ENCODE measurements at places on chromosomes 7 and 10.

GRCh38 chr10:63157845-63158624 is 24.9 kb downstream of the NRBF2 start:
- DNase-seq, result no peak

DNA sequence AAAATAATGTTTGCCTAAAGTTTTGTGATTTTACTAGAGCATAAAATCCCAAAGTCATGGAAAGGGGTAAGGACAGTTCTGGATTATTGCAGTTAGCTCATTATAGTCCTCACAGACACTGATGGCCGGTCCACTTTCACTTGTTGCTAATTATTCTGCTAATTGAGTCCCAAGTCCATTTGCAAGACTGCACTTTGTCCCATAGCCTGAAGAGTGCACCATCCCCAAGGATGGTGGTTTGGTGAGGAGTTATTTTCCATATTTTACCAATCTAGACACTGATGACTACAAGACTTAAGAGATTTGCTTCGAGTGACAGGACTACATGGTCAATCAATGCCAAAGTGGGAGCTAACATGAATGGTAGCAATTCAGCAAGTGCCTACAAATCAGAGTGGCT is 181.8 kb upstream of the CACNA2D1 start:
- DNase-seq, result no peak

DNA sequence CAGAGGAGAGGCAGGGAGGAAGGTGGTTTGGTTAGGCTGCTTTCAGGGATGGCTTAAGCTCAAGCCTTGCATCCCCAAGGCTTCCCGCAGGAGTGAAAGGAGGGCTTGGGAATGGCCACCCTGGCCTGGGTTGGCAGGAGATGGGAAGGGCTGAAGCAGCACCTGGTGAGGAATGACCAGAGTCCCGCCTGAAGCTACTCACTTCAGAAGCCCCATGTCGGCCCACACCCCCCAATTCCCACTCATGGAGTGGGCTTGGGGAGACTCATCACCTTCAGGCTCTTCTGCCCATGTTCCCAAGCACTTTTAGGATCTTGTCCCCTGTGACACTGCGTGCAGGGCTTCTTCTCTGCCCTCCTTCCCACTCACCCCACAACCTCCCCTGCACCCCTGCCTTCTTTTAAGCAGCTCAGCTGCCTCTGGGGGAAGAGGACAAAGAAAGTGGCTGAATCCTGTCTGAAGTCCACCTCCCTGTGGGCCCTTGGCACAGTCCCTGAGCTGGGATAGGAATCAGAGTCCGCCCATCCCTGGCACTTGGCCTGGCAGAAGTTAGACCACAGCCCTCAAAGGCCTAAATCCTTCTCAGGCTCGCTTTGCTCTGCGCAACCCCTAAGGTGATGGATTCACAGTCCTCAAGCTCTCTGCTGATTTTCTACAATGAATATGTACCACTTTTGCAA is 16.5 kb downstream of the RGR start:
- DNase-seq, result no peak

GRCh38 chr7:91894781-91895480 is 14.4 kb upstream of the MTERF1 start:
- no peak for DNase-seq

- no peak for DNase-seq
Observed at GRCh38 chr7:117085275-117085674, 132.0 kb downstream of the ST7 start.

Measured in head of caudate nucleus (tissue), 42 donors.